ENCODE measurements at places on chromosomes 3 and 15.

DNA sequence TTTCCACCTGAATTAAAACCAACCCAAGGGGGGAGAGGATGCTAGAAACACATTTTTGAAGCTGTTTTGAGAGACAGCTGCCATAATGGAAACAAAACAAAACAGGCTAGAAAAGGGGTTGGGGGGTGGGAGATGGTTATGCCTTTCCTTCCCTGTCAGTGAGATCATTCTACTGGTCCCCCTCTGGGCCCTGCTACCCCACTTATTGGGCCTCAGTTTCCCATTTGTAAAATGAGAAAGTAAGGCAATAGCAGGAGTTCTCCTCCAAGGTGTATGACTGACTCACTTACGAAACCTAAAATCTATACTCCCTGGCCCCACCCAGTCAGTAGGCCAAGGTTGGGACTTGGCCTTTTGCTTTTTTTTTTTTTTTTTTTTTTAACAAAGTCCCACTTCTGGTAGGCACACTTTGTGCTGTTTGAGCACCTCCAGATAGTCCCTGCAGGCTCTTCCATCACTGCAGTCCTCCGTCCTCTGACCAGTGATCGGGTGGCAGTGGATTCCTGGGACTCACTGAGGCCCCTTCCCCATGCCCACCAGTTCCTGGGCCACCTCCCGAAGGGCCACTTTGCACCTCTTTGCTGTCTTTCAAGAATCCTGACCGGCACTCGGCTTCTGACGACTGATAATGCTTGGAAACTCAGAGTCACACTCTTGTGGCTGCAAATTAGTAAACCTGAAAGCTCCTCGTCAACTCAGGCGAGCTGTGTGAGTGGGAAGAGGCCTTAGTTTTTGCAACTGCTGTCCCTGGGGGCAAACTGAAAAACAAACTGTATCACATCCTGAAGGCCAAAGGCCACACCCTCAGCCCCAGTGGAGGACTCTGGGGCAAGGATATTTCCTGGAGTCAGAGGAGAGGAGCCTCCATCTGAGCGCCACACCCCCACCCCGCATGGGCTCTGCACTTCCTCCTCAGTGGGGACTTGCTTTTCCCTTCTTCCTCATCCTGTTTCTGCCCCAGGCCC is 6.7 kb upstream of the PSTPIP1 start:
- no peak for DNase-seq

- DNase-seq: no peak
Observed at GRCh38 chr3:48190911-48191310, 2.7 kb upstream of the CDC25A start.

DNA sequence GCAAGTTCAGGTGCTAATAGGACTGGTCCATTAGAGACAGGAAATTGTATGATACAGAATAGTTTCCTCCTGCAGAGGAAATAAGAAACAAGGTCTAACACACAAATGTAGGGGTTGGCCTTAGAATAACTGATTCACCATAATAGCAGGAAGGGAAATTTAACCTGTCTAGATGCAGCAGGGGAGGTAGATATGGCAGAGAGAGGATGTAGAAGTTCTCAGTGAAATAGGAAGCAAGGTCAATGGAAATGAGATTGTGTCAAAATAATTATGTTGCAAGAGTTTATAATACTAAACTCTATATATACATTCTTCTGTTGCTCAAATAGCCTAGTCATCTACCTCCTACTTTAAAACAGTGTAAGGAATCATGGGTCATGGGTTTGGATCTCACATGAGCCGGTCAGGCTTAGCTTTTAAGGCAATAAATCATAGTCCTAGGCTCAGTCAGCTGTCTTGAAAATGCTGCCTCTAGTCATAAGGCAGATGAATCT is 17.0 kb downstream of the BCL2A1 start:
- DNase-seq: no peak

- DNase-seq: no peak
Observed at GRCh38 chr3:119322021-119322834, 28.0 kb downstream of the ARHGAP31 start.

DNA sequence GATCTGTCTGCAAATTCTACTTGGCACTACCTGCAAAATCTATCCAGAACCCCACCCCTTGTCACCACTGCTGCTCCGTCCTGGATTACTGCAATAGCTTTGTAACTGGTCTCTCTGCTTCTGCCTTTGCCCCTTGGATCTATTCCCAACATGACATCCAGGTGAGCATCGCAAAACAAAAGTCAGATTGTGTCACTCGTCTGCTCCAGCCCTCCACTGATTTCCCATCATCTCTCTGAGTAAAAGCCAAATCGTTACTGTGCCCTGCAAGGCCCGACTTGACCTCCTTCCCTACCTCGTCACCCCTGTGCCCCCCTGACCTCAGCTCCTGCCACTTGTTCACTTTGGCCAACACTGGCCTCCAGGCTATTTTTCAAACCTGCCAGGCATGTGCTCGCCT is 9.4 kb downstream of the SPTBN5 start:
- DNase-seq: no peak

- no peak for DNase-seq
Observed at GRCh38 chr15:79221696-79222095, 60.8 kb upstream of the ANKRD34C start.

- no peak for DNase-seq
Observed at GRCh38 chr15:76158226-76158625, 98.4 kb downstream of the TMEM266 start.

- DNase-seq: no peak
Observed at GRCh38 chr3:94524102-94524919, 461.4 kb downstream of the NSUN3 start.

DNA sequence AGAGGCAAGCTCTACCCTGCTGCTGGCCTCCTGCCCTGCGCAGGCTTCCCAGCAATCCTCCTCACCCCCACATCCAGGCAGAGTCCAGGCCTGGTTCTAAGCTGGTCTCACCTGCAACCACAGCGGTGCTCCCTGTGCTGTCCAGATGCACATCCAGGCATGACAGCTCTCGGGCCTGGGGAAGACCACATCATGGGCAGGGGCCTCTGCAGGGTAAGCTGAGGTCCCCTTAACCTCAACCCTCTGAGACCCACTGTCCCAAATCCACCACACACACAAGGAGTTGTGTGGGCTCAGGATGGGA is 10.8 kb downstream of the PLA2G4D start:
- no peak for DNase-seq

- DNase-seq: no peak
Observed at GRCh38 chr3:133124511-133124910, 86.3 kb downstream of the TMEM108 start.

- no peak for DNase-seq
Observed at GRCh38 chr3:175338775-175339535, 479.8 kb downstream of the NAALADL2 start.

GRCh38 chr15:62833646-62834045 is 208.9 kb upstream of the TPM1 start:
- DNase-seq: no peak

GRCh38 chr3:30059240-30059639 is 547.2 kb upstream of the TGFBR2 start:
- DNase-seq: no peak

DNA sequence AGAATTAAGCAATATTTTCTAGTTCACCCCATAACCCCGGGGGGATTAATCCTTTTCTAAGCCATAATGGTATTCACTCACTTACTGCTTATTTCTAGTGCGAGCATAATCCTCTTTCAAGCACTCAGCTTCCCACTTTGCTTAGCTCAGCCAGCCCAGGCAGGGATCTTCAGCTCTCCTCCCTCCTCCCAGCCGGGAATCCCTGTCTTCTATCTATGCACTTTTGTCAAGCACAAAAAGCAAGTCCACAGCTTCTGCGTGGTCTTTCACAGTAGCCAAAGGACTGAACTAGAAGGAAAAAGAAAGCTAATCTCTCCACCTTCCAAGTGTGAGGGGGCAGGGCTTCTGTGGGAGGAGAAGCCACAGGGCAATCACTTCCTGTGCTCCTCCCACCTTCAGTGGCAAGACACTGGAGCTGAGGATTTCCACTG is 62.8 kb downstream of the PEX5L start:
- DNase-seq: no peak

GRCh38 chr15:39613861-39614260 is 33.0 kb downstream of the THBS1 start:
- DNase-seq: no peak

DNA sequence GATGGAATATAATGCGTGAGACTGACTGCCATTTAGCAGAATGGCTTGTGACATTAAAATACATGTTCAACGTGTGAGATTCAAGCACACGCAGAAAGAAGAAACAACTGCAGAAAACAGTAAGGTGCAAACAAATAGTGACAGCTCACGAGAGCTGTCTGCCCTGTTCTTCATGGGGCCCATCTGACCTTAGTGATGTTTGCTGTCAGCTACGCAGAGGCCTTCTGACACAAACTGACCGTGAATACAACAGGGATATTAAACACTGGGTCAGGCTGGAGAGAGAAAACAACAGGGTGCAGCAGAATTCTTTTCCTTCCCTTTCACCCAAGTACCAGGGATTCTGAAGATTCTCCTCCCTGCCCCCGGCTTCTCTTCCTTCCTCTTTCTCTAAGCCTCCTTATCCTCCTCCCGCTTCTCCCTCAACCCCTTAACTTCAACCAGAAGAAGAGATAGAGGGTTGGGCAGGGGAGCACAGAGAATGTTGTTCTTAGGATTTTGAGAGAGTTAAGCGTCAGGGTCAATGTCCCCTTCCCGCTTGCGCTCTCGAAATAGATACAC is 2.1 kb downstream of the TNFAIP8L3 start:
- no peak for DNase-seq

DNA sequence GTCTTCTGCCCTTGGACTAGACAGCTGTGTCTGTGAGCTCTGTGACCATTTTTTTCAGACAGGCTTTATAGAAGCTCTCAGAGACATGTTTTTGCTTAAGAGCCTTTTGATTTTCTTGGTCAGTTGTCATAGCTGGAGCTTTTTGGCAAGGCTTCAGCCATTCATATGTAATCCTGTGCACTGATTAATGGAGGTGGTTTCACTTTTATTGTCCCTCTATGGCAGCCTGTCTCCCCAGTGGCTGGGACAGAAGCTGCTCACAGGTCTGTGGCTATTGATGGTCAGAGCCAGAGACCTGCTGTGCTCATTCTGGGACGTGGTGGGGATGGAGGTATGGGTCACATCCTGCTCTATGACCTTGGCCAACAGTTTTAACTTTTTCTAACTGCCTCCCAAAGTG is 226.6 kb upstream of the LRRFIP2 start:
- DNase-seq: no peak

DNA sequence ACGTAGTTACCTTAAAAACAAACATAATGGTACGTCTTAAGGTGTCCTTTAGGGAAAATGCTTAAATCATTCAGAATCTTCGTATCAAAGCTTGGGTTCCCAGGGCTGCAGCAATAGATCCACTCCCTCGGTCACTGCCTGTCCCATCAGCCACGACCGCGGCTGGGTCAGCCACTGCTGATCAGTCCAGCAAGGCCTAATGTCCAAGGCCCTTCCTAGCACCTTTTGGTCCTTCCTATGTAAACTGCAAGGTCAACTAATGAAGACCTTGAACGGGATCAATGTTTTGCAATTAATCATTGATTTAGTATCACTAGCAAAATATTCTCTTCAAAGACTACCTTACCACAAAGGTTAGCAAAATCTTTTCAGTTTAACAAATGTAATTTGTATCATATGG is 122.2 kb upstream of the IGF1R start:
- DNase-seq: no peak

DNA sequence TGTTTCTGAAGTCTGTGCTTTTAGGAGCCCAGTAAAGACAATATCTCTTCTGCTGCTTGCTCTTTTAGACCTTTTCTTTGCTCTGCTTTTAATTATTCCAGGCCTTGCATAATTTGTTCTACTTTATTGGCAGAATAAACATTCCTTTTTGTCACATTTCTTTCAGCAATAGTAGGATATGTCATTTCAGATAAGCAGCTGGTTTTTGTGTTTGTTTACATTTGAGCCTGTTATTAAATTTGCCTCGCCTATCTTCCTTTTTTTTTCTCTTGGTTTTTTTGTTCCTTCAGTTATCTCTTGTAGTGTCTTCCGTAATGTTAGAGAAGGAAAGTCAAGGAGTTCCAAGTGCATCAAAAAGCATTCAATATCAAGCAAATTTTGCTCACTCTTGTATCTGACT is 16.4 kb downstream of the ZNF654 start:
- DNase-seq: no peak

GRCh38 chr15:93929375-93930094 is 301.8 kb upstream of the MCTP2 start:
- no peak for DNase-seq

DNA sequence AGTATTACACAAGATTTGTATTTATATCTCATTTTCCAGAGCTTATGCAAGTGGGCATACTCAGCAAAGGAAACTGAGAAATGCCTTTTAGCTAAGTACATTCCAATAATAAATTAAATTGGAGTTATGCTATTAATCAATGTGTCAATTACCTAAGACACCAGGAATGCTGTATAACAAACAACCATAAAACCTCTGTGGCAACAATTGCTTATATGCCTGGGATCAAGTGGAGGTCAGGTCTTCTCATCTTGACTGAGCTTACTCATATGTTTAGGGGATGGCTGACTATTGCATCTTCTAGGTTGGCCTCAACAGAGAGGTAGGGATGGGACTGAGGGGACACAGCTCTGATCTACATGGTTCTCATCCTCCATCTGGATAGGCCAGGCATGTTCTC is 30.7 kb downstream of the CD200R1L start:
- DNase-seq: no peak

DNA sequence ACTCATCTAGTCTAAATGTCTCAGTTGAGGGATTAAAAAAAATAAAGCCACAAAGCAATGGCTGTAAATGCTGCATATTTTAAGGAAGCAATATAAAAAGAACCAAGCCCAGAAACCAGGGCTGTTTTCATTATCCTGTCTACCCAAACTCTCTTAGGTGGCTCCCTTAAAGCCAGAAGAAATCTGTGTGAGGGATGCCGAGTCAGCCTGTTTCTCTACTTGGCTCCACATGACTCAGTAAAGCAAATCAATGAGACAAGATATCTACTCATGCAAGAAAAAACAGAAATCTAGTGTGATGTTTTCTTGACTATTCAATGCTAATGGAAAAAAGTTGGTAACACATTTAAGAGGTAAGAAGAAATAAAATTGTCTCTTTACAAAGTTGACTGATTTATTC is 296.2 kb downstream of the ZBTB20 start:
- DNase-seq: no peak

DNA sequence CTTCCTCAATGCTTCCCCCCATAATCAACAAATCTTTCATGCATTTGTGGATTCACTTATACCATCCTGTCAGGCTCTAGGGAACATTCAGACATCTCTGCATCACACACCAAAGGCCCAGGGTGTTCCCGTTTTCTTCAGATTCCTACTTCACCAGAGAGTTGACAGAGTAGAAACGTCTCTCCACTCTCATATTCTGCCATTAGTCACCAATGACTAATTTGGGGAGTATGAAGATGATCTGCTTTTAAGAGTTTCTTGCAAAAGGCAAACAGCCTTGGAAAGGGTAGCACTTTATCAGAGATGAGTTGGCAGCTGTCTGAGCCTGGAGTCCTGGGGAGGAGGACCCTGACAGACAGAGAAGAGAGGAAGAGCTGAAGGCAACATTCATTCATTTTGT is 55.8 kb upstream of the DGKG start:
- no peak for DNase-seq

DNA sequence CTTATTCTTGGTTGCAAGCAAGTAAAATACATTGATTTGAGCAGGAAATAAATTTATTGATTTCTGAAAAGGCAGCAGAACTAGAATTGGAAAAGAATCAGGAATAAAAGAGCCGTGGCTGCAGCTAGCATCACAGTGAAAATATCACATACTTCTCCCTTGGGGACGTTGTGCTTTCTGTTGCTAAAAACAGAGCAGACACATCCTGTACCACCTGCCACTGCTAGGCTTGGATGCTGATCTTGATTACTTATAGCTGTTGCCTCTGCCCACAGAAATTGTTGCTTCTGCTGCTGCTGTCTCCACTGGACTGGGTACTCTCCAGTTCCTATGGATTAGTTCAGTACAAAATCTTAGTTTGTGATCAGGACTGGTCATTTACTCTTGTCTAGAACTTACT is 283.8 kb downstream of the C3orf38 start:
- DNase-seq: no peak
